ENCODE measurements at places on chromosomes 12 and 14.
A peak's percentile ranks its signal among the peaks of the same experiment; 100 is the strongest.

DNA sequence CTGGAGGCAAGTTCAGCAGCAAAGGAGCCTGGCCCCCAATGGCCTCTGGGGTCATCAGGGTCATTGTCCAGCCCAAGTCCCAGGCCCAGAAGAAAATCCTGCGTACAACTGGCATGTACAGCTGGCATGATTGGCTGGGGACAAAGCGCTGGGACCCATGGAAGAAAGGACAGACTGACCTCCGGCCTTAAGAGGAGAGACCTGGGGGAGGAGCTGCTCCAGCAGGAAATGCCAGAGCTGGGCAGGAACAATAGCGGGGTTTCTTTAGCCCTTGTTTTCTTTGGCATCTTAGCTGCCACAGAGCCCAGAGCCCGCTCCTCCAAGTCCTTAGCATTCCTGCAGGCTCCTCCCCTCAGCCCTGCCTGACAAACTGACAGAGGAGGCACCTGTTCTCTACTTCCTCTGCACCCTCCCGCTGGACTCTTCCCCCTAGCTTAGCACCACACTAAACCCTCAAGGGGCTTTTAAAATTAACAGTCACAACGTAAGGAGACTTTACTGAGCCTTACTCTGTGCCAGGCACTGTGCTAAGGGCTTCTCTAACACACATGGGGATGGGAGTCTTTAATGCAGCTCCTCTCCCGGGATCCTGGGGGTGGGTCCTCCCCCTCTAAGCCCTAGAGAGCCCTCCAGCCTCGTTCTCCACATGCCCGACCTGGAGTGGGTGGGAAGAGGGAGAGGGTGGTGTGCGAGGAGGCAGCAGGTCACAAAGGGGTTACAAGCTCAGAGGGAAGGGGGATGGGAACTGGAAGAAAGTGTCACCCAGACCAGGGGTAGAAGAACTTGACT, 1.8 kb upstream of the AQP5 start:
- DNase-seq = no peak

DNA sequence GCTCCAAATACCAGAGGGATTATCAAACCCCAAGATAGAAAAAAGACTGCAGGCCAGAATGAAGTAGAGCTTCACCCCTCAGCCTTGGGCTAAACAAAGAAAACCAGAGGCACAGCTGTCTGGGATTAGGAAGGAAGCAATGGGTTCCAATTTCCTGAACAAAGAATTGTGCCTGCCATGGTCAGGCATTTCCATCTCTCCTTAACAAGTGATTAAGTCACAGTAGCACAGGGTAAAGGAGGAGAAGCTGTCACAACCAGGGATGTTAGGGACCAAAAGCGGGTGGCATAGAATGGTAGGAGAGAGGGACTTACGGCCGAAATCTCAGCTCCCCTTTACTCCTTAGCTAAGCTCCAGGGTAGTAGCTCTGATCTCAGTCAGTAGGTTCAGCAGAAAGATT, 33.9 kb downstream of the SPTLC2 start:
- no peak for DNase-seq

DNA sequence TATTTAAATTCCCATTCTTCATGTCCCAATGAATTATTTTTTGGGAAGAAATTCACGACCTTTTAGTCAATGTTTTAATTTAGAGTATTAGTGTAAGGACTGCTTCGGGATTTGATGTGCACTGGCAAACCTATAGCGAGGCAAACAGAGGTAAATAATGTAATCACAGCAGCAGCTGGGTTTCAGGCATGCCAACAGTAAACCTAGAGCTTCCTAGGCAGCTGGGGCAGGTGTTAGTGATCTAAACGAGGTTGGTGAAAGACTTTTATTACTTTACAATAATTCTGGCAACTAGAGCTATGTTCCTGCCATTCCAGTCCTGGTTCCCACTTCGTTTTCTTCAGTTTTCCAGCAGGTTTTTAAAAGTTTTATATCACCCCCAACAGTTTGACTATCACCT, 1036.4 kb upstream of the FOXG1 start:
- DNase-seq = no peak

- peak; percentile 88 for DNase-seq
These were observed at the start of gene DCAF5 for GRCh38 chr14:69152902-69153151. DCAF5 (minus strand) TSS chr14:69153119; CDS start chr14:69152978, 141 bp downstream.

- no peak for DNase-seq
These were observed 51.8 kb upstream of the MMP17 start for GRCh38 chr12:131776237-131776889.

DNA sequence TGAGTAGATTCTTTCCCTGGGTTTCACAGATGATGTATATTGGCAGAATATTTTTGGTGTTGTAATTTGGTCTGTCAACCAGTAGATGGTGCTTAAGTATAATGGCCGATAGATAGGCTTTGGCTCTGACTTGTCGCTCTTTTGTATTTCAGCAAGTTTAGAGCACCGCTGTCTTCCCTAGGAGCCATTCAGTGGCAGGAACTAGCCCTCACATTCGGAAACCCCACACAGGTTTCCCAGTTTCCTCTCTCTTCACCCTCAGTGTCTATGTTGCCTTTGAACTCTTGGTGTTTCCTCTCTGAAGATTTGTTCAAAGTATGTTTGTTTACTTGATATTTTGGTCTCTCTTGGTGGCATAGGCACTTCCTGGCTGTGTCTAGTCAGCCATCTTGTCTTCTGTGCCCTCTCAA, 102.2 kb downstream of the GPHN start:
- DNase-seq = no peak

- DNase-seq = no peak
These were observed 94.1 kb downstream of the DUSP16 start for GRCh38 chr12:12468575-12468974.

- DNase-seq = no peak
These were observed 3.8 kb downstream of the BCDIN3D start for GRCh38 chr12:49838973-49839633.

DNA sequence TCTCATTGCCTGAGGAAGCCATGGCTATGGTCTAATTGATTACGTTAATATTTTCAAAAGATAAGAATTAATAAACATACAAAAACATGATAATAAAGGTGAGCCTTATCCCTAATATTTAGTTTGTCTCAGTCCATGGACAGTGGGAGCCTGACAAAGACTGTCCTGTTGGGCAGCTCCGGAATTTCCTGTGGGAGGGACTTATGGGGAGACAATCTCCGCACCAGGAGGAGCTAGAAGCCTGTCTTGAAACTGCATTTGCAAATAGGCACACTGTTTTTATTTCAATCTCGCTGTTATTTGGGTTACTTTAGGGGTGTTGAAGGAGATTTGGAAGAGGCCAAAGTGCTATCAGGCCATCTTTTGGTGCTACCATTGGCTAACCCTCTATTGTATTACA, 50.8 kb upstream of the ZDHHC17 start:
- DNase-seq = no peak

- DNase-seq = no peak
These were observed 2.8 kb upstream of the PTMS start for GRCh38 chr12:6763380-6763779.

DNA sequence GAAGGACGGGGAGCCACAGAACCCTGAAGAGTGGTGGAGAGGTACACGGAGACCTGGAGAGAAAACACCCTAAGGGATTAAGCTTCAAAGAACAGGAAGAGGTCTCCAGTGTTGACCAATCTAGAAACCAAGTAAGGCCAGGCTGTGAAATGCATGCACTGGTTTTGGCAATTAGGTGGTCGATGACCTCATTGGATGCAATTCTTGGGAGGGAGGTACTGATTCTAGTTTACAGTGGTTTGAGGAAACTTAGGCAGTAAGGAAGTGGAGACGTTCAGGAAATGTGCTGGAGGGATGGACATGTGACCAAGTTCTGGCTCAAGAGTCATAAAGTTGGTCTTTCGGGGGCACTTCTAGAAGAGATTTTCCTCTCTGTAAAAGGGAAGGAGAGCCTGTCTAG, 91.3 kb upstream of the CEP83 start:
- DNase-seq = no peak

DNA sequence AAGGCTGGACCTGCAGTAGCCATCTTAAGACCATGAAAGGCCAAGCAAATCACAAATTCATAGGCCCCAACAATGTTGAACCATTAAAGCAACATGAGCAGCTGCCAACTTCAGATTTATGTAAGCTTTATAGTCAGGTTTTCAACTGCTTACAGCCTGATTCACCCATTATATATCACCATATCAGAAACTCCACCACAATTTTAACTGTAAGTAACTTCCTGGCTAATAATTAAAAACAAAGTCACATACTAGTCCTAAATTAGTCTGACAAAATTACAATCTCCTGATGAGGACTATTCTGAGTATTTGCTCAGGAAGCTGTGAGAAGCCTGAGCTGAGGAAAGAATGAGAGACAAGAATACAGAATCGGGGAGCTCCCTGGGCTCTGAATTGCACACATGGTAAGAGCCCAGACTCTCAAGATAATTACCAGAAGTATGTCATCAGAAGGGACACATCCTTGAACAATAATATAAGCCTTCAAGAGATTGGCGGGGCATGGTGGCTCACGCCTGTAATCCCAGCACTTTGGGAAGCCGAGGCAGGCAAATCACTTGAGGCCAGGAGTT, 55.1 kb downstream of the NUMB start:
- DNase-seq = no peak

- no peak for DNase-seq
These were observed 124.5 kb downstream of the ESRRB start for GRCh38 chr14:76500480-76500879.

DNA sequence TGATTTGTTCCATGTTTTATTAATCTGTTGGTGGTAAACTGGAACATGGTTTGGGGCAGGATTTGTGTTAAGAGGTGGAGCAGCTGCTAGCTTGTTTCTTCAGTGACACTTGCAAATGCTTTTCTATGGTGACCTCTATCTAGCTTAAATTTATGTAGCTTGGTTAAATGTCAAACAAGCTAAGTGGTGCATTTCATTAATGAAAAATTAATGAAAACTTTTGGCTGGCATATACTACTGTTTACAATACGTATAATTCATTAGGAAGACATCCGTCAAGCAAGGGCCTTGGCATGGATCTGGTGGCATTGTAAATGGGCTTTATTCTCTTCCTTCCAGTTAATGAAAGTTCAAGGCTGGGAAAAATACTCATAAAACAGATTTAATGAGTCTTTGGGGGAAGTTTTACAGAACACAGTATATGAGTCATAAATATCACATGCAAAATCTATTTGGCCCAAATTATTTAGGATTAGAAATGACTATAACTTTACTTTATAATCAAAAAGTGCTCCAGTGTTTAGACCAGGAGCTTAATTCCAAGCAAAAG, 807.7 kb upstream of the SEL1L start:
- DNase-seq = no peak

GRCh38 chr14:103418481-103418818, 33.2 kb downstream of the MARK3 start:
- DNase-seq = no peak

- no peak for DNase-seq
These were observed 20.9 kb upstream of the TMED10 start for GRCh38 chr14:75197338-75197737.

DNA sequence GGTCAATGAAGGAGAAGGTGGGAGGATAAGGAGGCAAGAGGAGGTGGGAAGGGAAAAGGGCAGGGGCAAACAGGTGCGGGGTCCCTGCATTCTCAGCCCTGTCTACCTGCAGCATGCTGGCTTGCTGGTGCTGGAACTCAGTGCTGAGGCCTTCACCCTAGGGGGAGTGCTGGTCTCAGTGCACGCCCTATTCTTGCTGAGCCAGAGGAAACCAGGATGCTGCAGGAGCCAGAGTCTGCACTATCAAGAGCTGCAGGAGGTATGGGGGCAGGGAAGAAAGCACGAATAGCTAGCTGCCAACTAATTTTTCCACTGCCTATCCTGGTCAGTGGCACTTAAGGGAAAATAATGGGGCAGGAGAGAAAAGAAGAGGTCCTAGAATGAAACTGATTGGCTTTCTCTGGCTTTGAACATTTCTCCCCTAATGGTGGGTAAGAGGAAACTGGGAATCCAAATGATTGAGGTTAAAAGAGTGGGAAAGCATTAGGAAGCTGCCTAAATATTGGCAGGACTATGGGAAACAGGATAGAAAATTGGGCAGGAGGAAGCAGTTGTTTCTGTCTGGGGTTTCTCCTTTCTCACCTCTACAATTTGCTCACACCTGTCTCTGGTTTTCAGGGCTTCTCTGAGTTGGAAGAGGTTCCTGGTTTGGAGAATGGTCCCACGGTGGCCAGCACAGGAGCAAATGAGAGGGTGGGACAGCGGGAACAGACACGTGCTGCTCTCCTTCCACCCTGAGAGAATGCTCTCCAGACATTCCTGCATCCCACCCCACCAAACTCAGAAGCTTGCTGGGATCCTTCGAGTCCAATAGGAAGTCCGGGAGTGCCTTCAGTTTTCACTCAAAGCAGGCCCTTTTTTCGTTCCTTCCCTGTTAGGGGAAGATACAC, 1.9 kb downstream of the TMEM253 start:
- no peak for DNase-seq

DNA sequence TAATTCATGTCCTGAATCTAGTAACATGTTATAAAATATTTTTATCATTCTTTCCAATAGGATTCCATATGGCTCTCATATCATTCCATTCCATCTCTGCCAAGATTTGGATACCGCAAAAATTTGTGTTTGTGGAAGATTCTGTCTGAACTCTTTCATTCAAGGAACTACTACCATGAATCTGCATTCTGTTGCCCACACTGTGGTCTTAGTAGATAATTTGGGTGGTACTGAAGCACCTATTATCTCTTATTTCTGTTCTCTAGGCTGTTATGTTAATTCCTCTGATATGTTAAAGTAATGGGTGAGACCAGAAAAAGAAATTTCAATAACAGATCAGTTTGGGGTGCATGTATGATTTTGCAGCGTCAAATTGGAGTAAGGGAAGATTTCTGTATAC, 6.2 kb downstream of the RPL36AL start:
- no peak for DNase-seq

- no peak for DNase-seq
These were observed 12.1 kb downstream of the SPTSSA start for GRCh38 chr14:34449819-34450541.

DNA sequence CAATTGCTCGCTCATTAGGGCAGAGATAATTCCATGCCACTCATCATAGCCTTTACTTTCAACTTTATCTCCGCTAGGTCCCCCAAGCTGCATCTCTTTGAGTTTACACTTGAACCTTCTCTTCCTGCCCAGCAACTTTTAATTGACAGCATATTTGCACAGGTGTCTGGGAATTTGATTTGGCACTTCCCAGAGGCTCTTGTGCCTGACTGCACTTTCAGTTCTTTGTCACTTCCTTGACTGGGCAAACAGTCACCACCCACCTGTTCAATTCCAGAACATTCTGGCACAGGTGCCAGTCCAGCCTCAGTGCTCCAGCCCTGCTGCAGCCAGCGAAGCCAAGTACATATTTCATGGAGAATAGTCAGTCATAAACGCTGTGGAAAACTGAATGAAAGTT, 110.1 kb upstream of the LRIG3 start:
- DNase-seq = no peak

GRCh38 chr12:120346681-120347080, 19.1 kb upstream of the PLA2G1B start:
- no peak for DNase-seq

- no peak for DNase-seq
These were observed 2.7 kb upstream of the INHBE start for GRCh38 chr12:57452181-57452936.

GRCh38 chr12:13474381-13474780, 277.9 kb downstream of the EMP1 start:
- DNase-seq = no peak

- DNase-seq = no peak
These were observed 484.7 kb downstream of the LRIG3 start for GRCh38 chr12:58435647-58436046.

GRCh38 chr14:54785778-54786770, 116.6 kb downstream of the GCH1 start:
- DNase-seq = no peak

- no peak for DNase-seq
These were observed 80.8 kb downstream of the ZNF664 start for GRCh38 chr12:124053851-124054250.
